ENCODE measurements at places on chromosomes 4 and X.

GRCh38 chr4:146857298-146857697 is 88.4 kb downstream of the TTC29 start:
- no peak for DNase-seq

- no peak for DNase-seq
These were observed 87.2 kb downstream of the HS3ST1 start for GRCh38 chr4:11341337-11342043.

DNA sequence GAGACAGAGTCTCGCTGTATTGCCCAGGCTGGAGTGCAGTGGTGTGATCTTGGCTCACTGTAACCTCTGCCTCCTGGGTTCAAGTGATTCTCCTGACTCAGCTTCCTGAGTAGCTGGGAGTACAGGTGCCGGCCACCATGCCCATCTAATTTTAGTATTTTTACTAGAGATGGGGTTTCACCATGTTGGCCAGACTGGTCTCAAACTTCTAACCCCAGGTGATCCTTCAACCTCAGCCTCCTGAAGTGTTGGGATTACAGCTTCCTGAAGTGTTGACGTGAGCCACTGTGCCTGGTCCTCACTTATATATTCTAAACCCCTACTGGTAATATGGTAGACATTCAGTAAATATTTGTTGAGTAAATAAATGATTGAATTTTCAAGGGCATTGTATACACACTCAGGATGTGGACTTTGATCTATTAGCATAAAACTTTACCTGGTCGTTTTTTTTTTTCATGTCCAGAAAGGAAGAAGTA is 33.0 kb downstream of the MTHFD2L start:
- no peak for DNase-seq

DNA sequence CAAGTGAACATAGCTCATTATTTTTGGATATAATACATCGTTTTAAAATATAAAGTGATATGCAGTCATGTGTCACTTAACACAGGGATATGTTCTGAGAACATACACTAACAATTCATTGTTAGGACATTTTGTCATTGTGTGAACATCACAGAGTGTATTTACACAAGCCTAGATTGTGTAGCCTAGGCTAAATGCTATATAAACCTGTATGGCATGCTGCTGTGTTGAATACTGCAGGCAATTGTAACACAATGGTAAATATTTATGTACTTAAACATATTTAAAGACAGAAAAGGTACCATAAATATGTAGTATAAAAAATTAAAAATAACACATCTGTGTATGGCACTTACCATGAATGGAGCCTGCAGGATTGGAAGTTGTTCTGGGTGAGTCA is 44.9 kb upstream of the GPRIN3 start:
- no peak for DNase-seq

GRCh38 chr4:175443547-175443946 is 368.5 kb downstream of the GPM6A start:
- DNase-seq, result no peak

DNA sequence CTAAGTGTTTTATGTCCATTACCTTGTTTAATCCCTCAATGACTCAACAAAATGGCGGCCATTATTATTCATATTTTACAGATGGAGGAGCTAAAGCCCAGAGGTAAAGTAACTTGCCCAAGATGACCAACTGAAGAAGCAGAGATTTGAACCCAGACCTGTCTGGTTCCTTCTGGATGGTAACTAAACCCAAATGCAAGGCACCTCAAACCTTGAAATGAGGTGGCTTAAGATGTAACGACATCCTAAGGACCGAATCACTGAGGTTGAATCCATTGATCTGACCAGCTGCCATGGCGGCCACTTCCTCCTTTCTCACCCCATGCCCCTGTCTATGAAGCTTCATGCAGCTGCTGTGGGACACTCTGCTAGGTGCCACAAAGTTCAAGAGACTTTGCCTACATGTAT is 932 bp downstream of the TLR10 start:
- no peak for DNase-seq

- no peak for DNase-seq
These were observed 559.6 kb upstream of the DIPK2B start for GRCh38 chrX:45760187-45760742.

GRCh38 chr4:8262637-8263322 is 6.8 kb upstream of the HTRA3 start:
- DNase-seq, result no peak

GRCh38 chrX:103253608-103254007 is 1.3 kb downstream of the TCEAL8 start:
- DNase-seq, result no peak

- DNase-seq, result no peak
These were observed 60.4 kb downstream of the CCNI start for GRCh38 chr4:77015390-77015789.

- no peak for DNase-seq
These were observed 945.5 kb upstream of the AGA start for GRCh38 chr4:178387756-178388155.

DNA sequence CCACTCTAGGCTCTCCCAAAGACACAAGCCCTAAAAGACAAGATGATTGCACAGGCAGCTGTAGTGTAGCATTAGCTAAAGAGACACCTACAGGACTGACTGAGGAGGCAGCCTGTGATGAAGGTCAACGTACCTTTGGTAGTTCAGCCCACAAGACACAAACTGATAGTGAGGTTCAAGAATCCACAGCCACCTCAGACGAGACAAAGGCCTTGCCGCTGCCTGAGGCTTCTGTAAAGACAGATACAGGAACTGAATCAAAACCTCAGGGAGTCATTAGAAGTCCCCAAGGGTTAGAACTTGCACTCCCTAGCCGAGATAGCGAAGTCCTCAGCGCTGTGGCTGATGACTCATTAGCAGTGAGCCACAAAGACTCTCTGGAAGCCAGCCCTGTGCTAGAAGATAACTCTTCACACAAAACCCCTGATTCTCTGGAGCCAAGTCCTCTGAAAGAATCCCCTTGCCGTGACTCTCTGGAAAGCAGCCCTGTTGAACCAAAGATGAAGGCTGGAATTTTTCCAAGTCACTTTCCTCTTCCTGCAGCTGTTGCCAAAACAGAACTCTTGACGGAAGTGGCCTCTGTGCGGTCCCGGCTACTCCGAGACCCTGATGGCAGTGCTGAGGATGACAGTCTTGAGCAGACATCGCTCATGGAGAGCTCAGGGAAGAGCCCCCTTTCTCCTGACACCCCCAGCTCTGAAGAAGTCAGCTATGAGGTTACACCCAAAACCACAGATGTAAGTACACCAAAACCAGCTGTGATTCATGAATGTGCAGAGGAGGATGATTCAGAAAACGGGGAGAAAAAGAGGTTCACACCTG is 306.3 kb downstream of the ANK2 start:
- DNase-seq, result no peak

DNA sequence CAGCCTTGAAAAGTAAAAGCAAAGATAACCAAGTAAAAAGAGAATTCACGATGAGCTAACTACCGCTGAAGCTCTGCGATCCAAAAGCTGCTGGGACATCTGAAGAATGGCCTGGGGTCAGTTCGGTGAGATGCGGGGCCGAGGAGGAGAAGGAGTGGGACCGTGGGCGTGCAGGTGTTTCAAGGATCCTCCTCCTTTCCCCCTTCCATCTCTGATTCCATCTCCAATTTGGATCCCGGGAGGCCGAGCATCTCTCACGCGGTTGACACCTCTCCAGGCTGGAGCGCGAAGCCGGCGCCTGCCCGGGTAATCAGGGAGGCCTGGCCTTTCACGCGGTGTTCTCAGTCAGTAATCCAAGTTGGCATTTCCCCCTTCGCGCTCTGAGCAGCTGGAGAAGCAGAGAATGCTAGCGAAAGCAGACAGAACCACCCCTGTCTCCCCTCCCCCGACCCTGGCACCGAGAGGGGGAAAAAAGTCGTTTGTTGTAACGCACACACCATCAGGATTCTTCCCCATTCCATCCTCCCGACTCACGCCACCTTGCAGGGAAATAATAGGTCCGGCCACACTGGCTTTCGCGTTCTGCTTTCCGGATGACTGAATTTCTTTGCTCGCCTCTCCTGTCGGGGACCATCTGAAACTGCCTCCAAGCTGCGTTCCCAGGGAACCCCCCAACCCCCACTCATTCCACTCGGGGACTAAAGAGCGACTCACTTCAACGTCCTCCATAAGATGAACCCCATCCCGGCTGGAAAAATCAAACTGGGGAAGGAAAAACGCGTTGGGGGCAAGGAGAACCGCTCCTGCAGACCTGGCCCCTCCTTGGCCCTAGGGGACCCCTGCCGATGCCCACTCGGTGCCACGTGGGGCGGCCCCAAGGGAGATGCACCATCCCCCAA is 6.5 kb downstream of the NEUROG2 start:
- no peak for DNase-seq

- DNase-seq, result no peak
These were observed 33.3 kb downstream of the CPLX1 start for GRCh38 chr4:792626-793092.

DNA sequence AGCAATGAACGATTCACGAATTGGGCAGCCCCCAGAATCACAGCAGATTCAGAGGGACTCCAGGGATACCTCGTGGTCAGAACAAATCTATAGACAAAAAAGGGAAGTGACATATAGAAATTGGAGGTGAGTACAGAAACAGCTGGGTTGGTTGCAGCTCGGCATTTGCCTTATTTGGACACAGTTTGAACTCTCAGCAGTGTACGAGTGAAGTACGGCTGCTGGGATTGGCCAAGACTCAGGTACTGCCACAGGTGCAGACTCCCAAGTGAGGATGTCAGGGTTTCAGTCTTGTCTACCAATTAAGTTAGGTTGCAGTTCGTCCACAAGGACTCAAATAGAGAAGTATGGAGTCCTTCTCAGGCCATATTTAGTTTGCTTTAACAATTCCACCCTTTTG is 28.2 kb downstream of the HTT-AS start:
- no peak for DNase-seq

DNA sequence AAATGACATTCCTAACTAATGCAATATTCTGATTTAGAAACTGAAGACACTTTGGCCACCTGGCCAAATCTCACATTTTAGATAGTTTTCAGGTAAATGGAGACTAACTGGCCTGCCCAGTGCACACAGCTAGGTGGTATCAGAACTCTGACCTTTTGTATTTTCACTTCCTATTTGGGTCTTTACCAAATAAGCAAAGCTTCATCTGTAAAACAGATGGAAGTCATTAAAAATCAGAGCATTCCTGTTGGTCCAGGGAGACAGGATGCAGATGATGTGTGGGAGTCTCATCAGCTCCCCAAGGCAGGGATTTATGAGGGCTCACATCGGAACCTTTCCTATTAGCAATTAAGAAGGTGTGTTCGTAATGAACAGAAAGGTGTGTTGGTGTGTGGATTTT is 57.7 kb downstream of the ARHGAP10 start:
- no peak for DNase-seq

- no peak for DNase-seq
These were observed 9.7 kb upstream of the IRAK1 start for GRCh38 chrX:154029439-154029838.

GRCh38 chr4:2277956-2278355 is 16.0 kb upstream of the MXD4 start:
- no peak for DNase-seq

DNA sequence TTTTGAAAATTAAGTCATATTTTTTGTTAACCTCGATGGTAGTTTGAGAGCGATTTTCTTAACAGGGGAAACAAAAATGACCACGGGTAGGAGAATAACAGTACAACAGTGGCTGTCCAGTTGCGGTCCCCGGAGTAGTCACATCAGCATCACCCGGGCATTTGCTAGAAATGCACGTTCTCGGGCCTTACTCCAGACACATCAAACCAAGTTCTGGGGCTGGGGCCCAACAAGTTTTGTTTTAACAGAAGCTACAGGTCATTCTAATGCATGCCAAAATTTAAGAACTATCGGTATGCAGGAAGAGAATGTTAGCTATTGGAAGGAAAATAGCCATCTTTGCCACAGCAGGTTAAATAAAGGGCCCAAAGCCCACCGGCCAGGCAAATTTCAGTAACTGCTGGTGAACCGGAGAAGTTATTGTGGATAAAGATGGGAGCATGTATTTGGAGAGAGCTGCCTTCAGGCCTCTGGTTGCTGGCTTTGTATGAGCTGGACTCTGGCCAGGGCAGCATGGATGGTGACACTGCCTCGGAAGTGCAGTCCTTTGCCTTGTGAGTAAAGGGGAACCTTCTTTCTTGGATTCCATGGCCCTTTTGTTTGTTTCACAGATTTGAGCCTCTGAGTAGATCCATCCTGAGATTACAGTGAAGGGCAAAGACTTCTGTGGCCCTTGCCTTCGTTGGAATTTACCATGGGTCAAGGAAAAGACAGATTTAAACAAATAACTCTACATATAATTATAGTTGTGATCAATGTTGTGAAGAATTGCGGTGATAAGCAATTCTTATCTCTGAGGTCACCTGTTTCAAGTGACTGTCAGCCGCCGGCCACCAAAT is 62.1 kb downstream of the TBC1D14 start:
- no peak for DNase-seq

DNA sequence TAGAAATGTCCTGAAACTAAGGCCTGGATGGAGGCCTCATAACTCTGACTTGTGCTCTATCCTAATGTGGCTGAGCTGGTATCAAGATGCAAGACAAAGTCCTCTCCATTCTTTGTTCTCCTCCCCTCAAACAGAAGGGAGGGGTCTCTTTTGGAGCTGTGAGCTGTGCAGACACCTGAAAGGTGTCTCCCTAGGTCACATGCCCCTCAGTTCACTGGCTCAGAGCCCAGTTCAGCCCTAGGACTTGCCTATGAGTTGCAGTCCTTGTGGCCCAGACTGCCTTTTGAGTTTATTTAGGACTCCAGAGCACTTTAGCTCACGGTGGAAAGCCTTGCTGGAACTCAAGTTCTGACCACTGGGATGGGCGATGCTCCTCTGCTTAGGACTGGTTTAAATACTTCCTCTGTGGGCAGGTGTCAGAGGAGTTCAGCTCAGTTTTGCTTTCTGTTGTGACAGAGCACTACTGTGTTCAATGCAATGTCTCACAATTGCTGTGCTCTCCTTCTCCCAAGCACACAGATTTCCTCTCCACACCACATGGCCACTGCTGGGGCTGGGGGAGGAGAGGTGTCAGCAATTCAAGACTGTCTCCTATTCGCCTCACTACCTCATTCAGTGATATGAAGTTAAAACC is 84.8 kb upstream of the ZNF827 start:
- no peak for DNase-seq

DNA sequence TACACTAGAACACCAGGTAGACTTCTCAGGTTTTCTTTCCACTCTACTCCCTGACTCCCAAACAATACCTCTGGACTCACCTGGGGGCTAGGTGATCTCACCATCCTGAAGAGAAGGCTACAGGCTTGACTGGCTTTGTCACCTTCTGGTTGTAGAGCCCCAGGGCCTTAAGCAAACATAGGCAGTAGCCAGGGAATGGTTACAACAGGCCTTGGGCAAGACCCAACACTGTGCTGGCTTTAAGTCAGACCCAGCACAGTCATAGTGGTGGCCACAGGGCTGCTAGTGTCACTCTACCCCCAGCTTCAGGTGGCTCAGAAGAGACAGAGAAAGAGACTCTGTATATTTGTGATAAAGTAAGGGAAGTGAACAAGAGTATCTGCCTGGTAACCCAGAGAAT is 118.1 kb upstream of the EMCN start:
- DNase-seq, result no peak

GRCh38 chr4:185261946-185262345 is 52.5 kb downstream of the SNX25 start:
- DNase-seq, result no peak

- DNase-seq, result no peak
These were observed 68.0 kb downstream of the YIPF7 start for GRCh38 chr4:44583393-44583792.
